ENCODE measurements at places on chromosomes 4 and X. TPM values are rescaled to one million over a fixed set of nuclear protein-coding genes. Genes with fewer than 3 reads are reported as not detected.
A peak's percentile ranks its signal among the peaks of the same experiment; 100 is the strongest.

- no peak for DNase-seq
Observed at GRCh38 chrX:96182366-96182765, 502.3 kb upstream of the DIAPH2 start.

The FAM53A gene
- total RNA-seq, result 1.6 TPM

The WNK3 gene
- total RNA-seq, result 0.71 TPM

The HTN3 gene
- total RNA-seq, result not detected

The PDCL2 gene
- not detected for total RNA-seq

- no peak for DNase-seq
Observed at GRCh38 chr4:81058621-81059020, 28.1 kb downstream of the BMP3 start.

DNA sequence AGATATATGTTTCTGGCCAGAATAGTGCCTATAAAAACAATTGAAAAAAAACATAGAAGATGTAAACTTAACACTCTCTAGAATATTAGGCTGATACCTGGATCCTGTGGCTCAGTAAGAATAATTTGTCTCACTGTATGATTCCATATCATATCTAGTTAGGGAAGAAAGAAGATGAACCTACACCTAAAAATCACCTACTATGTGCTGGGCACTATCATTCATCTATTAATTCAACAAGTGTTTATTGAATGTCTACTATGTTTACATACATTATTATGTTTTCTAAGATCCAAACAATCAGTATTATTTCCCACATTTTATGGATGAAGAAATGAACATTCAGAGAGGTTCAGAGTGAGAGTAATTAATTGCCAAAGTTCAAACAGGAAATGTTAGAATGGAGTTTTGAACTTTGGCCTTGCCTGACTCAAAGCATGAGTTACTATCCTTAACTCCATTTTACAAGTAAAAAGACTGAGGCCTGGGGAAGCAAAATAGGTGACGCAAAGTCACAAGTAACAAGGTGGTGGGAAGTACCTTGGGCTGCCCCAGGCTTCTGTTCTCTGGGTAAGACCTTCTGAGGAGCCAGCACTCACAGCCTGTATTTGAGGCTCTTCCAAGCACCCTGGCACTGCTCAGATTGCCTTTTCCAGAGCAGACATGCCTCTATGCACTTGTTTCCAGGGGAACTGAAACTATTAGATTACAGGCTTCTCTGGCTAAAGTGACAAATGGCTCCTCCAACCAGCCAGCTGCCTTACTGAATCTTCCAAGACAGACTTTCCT, 111.1 kb upstream of the ACSL4 start:
- peak; percentile 24 for DNase-seq

DNA sequence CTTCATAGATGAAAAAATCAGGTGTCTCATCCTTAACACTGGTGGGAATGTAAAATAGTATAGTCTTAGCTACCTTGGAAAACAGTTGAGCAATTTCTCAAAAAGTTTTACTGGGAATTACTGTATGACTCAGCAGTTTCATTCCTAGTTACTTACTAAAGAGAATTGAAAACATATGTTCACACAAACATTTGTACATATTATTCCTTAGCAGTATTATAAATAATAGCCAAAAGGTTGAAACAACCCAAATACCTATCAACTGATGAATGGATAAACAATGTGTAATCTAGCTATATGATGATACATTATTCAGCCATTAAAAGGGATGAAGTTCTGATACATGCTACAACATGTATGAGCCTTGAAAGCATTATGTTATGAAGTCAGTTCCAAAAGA, 41.7 kb downstream of the RBM46 start:
- no peak for DNase-seq

The IGSF1 gene
- total RNA-seq, result 2.4 TPM

GRCh38 chr4:181418496-181418895, 824.7 kb upstream of the TENM3 start:
- DNase-seq, result no peak

DNA sequence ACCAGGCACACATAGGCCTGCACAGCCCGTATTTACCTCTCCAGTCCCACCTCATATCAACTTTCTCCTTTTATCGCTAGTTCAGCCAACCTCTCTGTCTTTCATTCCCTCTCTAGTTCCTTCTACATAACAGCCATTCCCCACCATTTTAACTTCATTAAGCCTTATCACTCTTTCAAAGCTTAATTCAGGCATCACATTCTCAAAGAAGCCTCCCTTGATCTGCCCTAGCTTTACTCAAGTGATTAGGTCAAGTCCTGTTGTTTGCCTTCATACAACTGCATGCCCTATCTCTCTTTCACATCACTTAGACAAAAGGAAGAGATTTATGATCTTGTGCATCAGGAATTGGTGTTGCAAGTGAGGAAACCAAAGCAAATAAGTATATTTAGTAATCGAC, 74.2 kb downstream of the ALPK1 start:
- no peak for DNase-seq

- no peak for DNase-seq
Observed at GRCh38 chr4:75634281-75634680, 4.0 kb upstream of the CDKL2 start.

DNA sequence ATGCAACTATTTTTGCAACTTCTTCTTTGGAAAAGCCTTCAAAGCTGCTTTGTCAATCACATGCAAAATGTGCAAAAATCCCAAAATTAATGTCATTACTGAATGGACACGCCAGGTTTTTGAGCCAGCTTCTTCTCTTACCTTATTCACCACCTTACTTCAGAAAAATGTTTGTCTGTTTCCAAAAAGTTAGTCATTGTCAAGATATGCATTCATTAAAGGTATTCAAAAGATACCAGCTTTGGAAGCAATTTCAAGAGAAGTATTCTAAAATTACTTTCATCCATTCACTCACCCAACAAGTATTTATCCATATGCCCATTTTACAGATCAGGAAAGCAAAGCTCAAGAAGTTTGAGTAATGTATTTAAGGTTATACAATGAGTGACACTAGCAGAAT, 2.3 kb upstream of the SEPSECS start:
- DNase-seq, result no peak

GRCh38 chrX:103310555-103311398, at the start of gene BEX2:
Gene BEX2, minus strand, starts transcription at chrX:103310990. Its CDS starts 1,014 bp downstream, at chrX:103309976.
- DNase-seq, result peak; percentile 71

The MAGEA4 gene
- not detected for total RNA-seq

DNA sequence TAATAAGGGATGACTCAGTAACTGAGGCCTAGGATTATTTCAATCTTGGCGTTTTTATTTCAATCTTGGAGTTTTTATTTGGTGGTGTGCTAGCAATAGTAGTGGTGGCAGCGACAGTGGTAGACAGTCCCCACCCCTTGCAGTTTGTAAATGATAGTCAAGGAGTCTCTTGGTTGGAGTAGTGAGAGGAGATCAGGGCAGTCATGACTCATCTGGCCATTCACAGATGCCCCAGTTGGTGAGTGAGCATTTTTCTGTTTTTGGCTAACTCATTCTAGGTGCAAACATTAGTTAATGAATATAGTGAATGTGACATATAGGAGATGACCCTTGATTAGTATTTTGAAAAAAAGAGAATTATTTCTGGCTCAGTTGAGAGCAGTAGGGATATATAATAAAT, 93.5 kb upstream of the ADAD1 start:
- no peak for DNase-seq

The PLAC8 gene
- 2.9 TPM for total RNA-seq

DNA sequence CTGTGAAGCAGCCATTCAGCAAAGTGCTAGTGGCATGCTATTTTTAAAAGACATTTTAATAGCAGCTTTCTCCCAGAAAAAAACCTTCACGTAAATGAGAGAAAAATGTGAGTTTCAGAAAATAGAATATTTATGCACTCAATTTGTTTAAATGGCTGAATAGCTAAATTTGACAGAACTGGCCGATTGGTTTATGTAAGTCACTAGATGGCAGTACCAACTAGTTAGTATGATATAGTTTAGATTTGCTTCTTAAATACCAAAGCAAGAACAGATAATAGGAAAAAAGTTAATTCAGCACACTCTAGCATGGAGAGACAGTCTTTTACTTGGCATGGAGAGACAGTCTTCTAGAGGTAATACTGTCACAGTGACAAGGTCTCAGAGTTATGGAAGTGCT, 250.1 kb downstream of the SNCA start:
- DNase-seq, result no peak

DNA sequence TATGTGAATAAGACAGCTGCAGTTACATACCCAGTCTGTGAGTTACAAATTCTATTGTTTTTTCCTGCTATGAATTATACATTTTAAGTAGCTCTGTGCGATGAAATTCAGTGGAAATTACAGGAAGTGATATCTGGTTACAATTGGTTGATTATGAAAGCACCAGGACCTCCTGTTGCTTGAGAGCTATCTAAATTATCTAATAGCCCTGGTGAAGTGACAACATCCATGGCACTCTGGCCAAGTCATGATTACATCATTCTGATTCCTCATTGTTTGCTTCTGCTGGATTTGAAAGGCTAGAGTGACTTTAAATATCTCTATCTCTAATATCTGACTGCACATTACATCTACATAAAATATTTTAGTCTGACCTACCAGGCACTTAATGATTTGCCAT, 515.0 kb downstream of the CFAP47 start:
- no peak for DNase-seq

DNA sequence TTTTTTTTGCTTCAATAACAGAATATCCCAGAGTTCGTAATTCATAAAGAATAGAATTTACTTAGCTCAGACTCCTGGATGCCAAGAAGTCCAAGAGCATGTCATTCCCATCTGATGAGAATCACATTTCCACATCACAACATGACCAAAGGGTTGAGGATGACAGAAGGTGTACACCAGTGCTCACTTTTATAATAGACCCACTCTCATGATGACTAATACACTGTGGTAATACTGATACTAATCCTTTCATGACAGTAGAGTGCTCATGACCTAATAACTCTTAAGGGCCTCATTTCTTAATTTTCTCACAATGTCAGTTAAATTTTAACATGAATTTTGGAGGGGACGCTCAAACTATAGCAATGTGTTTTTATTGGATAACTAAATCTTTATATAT, 69.2 kb downstream of the ZNF732 start:
- no peak for DNase-seq

DNA sequence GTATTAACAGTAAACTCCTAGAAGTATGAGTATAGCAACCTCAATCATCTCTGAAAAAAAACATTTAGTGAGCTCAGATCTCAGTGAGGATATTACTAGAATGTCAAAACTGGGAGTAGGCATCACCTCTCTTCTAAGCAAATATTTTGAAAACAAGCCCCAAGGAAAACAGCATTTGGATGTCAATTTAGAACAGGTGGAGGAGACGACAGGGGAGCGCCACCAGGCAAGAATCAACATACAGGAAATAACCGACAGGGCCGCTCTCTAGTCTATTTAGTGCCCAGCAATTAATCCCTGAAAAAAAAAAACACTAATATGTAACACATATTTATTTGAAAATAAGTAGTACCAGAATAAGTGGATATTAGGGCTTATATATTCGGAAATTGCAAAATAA, 940.3 kb upstream of the ADGRL3 start:
- DNase-seq, result no peak

DNA sequence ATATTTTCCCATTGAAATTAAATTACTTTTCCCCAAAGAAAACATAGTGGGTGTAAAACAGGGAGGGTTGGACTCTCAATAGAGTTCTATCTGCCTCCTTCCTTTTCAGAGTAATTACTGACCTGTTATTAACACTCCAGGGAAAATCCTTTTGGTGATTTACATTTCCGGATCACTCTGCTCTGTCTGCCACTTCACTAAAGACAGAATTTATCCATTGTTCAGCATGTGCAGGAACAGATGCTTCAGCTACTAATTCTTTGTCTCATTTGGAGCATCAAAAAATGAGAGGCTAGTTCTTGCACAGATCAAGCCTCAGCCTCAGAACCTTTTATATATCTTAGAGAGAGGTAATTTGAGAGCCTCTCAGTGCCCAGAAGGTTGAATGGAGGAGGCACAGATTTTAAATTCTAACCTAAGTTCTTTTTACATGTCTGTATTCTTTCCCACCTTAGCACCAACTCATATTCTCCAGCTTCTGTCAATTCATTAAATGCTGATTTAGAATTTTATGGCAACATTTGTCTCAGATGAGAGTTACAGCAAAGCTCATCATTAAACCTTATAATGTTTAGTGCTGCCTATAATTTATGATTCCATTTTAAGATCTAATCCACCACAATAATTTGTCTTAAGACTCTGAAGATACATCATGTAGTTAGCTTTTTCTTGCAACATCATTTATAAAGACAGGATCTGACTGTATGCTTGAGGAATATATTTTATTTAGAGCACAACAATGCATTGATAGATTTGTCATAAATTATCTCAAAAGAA, 1494.4 kb downstream of the STIM2 start:
- DNase-seq, result no peak

The RAB41 gene
- total RNA-seq, result not detected

The PRRG1 gene
- 13.9 TPM for total RNA-seq

DNA sequence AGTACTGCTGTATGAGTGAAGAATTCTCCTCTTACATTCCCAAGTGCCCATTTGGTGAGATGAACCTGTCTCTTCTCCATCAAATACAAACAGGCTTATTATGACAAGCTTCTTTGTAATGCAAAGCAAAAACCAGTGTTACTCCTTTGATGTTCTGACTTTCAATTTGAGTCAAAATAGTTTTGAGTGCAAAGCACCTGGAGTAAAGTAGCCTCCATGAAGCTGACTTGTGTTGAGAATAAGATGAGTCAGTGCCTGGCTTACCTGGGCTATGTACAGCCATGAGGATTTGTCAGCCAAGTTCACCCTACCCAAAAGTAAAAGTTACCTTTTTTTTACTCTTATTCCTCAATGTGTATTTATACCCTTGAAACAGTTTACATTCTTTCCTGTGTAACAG, 132.5 kb upstream of the FMR1 start:
- DNase-seq, result no peak

GRCh38 chr4:109022961-109023360, 260.1 kb upstream of the ETNPPL start:
- no peak for DNase-seq

DNA sequence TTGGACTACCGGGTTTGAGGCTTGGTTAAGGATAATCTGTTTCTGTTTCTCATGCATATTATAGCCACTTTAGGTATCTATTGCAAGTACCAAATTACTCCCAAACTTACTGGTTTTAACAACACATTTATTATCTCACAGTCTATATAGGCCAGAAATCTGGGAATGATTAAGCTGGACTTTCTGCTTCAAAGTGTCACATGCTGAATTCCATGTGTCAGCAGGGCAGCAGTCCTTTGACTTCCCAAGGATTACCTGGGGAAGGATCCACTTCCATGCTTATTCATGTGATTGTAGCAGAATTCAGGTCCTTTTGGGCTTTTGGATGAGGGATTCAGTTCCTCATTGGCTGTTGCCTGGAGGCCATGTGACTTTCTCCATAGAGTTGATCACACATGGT, 349.0 kb upstream of the TRAM1L1 start:
- DNase-seq, result no peak

DNA sequence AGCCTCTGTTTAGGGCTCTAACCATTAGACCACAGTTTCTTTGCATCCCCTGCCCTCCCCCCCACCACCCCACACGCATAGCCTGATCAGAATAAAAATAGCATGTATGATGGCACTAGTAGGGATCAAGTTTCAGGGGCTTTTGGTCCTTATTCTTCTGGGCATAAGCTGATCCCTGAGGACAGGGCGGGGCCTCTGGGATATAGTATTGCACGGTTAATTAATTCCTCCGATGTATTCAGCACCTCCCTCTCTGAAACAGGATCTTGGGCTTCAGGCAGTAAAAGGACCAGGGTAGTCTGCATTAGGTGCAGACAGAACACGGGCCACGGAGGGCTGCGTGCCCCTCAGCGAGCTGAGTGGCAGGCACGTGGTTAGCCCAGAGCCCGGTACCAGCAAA, 57.1 kb downstream of the ELF4 start:
- DNase-seq, result no peak

- DNase-seq, result no peak
Observed at GRCh38 chr4:107733431-107733925, 13.4 kb upstream of the PAPSS1 start.

Data from left cardiac atrium (tissue), 4 donors.